Suprapubic skin (tissue), 4 donors: ENCODE measurements at places on chromosomes 2 and 18.

- no peak for DNase-seq
Observed at GRCh38 chr2:20135631-20136050, 84.2 kb upstream of the LAPTM4A start.

DNA sequence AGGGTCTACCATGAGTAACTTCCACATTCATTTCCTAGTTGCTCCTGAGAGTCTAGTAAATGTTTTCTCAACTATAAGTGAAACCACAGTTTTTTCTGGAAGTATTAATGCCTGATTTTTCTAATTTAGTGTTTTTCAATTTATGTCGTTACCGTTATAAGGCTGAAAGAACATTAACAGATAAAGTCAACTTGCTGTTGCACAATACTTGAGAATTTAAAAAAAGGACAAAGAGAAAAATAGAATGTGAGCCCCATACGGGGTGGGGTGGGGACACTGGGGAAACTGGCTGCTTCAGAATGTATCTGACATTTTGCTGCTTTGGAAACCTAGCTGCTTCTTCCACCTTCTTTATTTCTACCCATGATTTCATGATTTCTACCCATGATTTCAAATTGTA lies 26.2 kb downstream of the CNOT11 start:
- DNase-seq = no peak

GRCh38 chr2:167480232-167480985 lies 592.1 kb downstream of the XIRP2 start:
- DNase-seq = no peak

DNA sequence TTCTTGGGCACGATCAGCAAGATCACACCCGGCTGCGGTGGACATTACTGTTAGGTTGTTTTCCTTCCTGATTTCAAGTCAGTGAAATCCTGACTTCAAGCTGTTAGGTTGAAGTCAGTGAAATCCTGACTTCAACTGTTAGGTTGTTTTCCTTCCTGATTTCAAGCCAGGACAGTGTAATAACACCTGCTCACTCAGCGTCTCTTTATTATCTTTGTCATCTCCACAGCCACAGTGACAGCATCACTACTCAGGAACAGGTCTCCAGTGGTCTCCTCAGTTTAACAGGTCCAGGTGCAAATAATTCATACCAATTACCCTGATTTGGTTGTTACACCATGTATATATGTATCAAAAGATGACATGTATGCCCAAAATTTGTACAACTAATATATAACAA lies 208.1 kb upstream of the REG3G start:
- no peak for DNase-seq

DNA sequence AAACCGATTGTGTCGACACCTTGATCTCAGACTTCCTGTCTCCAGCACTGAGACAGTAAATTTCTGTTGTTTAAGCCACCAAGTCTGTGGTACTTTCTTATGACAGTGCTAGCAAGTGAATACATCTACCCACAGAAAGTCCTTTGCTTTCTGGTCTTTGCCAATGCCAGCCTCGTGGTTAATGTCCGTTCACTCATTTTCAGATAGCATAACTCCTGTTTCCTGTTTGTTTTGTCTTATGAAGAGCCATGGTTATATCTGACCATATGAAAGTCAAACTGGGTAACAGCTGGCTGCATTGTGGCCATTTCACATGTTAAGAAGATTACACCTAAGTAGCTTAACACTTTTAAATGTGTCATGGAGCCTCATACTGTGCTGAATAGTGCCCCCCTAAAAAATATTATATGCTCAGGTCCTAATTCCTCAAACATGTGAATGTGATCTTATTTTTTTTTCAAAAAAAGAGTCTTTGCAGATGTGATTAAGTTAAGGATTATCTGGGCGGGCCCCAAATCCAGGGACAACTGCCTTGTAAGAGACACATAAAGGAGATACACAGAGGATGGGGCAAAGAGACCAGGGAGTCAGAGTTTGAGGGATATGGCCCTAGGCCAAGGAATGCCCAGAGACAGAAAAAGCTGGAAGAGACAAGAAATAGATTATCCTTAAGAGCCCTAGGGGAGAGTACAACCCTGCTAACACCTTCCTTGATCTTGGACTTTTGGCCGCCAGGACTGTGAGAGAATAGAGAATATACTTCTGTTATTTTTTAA lies 118.0 kb downstream of the KCNE4 start:
- no peak for DNase-seq

DNA sequence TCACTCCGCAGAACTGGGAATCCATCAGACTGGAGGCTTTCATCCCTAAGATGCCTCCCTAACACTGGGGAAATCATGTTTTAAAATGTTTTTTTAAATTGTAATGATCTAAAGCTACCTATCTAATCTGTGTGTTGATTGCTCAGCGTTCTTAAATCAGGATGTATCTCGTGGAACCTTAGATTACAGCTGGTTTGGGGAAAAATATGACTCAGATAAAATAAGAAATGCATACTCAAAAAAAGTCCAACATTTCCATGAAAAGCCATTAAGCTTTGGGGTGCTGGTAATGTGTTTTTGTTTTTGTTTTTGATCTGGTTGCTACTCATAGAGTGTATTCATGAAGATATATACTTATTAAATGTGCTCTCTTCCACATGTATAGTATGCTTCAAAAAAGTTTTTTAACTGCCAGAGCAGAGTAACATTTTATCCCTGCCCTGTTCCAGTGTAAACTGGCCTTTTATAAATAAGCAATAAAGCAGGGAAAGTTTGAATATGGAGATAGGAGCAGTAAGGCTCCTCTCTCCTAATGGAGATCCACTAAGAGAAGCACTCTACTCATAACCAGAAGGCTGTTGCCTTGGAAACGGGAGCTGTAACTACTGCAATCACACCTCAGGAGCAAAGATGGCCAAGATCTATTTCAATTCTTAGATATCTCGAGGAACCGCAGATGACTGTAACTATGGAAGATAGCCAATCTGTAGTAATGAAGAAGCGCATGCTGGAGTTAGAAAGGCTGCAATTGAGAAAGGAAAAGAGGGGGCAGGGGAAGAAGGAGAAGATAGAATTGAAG lies 41.6 kb downstream of the ANKRD44 start:
- DNase-seq = no peak

GRCh38 chr2:15107137-15107536 lies 454.0 kb downstream of the NBAS start:
- no peak for DNase-seq

DNA sequence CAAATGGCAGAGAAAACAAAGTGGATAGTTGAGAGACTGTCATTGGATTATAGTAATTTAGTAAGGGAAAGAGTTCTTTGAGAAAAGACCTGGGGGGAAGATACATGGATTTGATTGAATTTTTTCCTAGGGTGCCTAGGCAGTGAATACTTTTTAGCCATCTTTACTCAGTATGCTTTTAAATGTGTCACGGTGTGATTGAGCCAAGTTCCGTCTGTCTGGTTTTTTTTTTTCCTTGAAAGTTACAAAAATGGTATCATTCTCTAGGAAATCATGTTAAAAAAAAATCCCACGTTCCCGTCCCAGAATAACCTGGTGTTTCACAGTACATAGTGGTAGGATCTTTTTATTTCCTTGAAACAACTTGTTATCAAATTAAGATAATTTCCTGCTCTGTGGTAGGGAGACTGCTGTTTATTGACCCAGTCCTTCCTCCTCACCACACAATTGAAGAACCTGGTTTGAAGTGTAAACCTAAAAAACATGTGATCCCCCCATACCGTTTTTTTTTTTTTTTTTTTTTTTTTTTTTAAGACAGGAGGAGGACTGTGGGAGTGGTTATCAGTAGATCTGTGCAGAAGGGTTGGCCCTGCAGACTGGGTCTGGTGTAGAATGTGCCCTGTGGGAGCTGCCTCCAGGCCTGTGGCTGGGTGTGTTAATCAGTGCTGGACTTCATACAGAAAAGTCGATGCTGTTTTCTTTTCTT lies 55.1 kb downstream of the DGKD start:
- DNase-seq = no peak

DNA sequence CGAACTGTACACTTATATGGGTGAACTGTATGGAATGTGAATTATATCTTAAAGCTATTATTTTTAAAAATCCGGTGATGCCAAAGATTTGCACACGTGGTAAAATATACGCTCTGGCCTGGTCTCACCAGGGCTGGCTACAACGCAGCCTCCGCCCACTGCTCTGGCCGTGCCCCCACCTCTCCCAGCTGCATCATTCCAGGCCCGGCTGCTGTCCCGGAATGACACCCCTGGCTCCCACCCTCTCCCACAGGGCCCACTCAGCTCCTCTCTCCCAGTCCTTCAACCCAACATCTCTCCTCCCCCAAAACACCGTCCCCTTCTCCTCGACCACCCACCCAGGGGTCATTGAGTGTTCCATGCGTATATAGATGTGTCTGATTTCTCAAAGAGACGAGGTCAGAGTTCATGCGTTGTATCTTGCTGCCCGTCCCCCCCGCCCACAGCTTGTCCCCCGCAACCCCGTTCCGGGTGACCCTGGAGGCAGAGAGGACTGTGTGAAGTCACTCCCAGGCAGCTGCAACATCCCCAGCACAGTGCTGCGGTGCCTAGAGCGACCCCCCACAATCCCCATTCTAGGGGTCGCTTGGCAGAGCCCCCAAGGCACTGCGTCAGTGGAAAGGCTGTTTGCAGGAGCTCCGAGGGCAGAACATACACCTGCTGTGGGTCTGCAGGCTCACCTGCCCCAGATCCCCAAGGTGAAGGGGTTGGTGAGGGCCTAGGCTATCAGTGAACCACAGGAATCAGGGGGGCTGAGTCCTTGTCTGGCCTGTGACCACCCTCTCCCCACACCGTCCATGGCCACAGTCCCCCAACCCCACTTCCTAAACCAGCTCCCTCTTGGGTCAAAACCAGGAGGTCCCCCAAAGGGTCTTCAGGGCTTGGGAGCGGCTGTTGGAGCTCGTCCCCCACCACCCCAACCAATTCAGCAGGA lies 13.3 kb downstream of the DNMT3A start:
- no peak for DNase-seq

DNA sequence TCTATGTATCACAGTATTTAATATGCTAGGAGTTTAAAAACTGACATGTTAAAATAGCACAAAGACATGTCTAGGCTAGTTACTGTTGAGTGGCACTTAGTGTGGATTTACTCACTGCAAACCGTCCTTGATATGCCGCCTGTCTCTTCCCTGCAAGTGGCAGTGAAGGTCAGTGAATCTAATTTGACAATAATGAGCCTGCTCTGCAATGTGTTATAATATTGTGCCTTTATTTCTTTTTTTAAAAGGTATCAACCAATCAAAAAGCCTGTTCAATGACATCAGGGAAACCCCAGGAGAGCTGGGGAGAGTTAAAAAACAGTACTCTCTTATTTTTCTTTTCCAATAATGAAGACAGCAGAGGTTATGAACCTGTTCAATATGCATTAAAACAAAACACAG lies 384.1 kb downstream of the ERBB4 start:
- no peak for DNase-seq

GRCh38 chr2:111168528-111169239 lies 48.0 kb downstream of the BCL2L11 start:
- no peak for DNase-seq

- DNase-seq = no peak
Observed at GRCh38 chr2:121128741-121129659, 156.0 kb downstream of the TFCP2L1 start.

GRCh38 chr2:197207598-197207997 lies 103.0 kb downstream of the ANKRD44 start:
- no peak for DNase-seq

DNA sequence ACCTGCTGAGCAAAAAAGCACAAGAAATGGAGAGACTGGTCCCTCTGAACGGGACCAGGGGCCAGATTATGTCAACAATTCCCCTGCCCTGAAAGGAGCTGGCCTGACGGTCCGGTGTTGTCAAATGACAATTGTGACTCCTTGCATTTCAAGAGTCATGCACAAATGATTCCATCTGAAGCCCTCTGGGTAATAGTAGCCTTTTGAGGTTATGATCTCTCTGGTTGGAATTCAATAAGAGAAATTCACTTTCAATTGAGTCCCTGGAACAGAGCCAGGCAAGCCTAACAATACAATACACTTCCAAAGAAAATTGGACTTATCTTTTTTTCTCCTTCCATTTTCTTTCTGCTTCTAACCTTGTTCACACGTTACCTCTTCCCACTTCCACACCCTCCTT lies 116.9 kb downstream of the C1D start:
- no peak for DNase-seq

- no peak for DNase-seq
Observed at GRCh38 chr18:46711444-46711863, 45.4 kb downstream of the ST8SIA5 start.

DNA sequence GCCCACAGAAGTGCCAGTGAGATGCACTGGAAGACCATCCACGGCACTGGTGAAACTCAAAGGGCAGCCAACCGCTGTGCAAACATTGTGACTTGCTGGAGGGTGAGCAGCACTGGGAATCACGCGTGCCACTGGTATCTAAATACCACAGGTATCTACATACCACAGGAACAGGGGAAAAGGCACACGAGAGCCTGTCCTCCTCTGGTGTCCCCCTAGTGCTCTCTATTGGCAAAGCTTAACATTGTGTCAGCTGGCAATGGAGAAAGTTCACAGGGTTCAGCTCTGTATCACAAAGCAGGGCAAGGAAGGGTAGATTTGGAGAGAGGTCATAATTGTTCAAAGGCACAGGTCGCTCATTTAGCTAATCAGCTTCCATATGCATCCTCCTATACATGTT lies 12.6 kb upstream of the SEC11C start:
- no peak for DNase-seq

GRCh38 chr18:8834881-8835280 lies 129.5 kb downstream of the MTCL1 start:
- DNase-seq = no peak

- DNase-seq = no peak
Observed at GRCh38 chr18:47709556-47709955, 220.9 kb downstream of the SMAD2 start.

DNA sequence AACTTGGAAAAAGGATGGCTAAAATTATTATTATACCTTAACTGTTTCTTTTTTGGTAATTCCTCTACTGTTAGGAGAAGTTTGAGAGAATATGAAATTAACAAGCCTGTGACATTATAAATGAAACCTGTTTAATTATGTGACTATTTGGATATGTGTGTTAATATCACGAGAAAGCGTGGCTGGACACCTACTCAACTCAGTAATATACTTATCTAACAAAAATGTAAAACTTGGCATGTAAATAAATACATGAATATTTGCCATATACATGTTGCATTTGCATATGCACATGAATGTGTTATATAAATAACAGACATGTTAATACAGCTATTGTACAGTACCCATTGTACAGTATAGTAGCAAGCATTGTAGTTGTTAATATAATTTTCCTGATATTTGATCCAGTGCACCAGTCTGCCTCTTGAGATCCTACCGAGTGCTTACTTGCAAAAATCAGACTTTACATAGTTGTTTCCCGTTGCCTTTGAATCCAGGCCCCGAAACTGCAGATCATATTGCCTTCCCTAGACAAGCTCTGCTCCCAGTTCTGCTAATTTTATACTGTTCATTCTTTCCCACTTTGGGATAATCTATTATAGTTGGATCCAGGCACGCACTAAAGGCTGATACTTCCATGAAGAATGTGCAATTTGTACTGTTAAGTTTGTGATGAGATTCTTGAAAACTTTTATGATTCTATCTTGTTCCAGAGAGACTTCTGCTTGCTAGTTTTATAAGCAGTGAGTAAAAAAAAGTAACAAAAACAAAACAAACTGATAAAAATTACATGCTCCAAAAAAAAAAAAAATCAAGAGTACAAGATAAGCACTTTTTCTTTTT lies 395.6 kb downstream of the ARHGAP15 start:
- DNase-seq = no peak
